Activated T-cell treated with anti-CD3 and anti-CD28 coated beads, Interleukin-2, amount 50 U/mL, for 4 hours (primary cell): ENCODE measurements at places on chromosomes 1 and 21.

- DNase-seq = no peak
Measured at GRCh38 chr1:7221826-7222694, 436.8 kb downstream of the CAMTA1 start.

DNA sequence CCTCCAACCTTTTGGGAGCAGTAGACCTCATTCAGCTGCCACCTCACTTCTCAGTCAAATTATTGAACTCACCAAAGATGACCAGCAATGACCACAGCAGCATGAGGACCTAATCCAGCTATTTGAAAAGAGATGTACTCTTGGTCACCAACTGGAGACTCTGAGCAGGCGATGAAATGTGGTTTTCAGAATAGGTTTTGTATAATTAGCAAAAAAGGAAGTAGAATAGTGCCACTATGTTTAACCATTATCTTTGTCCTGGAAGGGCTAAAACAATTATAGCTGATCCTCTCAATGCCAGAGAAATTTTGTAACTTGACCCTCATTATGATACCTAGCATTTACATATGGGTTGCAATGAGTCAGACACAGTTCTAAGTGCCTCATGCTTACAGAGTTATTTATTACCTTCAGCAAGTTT is at the start of gene FCRL2:
FCRL2 (minus strand) TSS at position 162 of the 421 bp plus-strand sequence; CDS start at position 103, 59 bp downstream.
- no peak for DNase-seq

GRCh38 chr1:70101774-70102173 is 103.6 kb downstream of the LRRC40 start:
- DNase-seq = no peak

GRCh38 chr1:188735567-188735966 is 1742.1 kb downstream of the BRINP3 start:
- DNase-seq = no peak

GRCh38 chr1:185074307-185074706 is 28.9 kb downstream of the RNF2 start:
- no peak for DNase-seq

DNA sequence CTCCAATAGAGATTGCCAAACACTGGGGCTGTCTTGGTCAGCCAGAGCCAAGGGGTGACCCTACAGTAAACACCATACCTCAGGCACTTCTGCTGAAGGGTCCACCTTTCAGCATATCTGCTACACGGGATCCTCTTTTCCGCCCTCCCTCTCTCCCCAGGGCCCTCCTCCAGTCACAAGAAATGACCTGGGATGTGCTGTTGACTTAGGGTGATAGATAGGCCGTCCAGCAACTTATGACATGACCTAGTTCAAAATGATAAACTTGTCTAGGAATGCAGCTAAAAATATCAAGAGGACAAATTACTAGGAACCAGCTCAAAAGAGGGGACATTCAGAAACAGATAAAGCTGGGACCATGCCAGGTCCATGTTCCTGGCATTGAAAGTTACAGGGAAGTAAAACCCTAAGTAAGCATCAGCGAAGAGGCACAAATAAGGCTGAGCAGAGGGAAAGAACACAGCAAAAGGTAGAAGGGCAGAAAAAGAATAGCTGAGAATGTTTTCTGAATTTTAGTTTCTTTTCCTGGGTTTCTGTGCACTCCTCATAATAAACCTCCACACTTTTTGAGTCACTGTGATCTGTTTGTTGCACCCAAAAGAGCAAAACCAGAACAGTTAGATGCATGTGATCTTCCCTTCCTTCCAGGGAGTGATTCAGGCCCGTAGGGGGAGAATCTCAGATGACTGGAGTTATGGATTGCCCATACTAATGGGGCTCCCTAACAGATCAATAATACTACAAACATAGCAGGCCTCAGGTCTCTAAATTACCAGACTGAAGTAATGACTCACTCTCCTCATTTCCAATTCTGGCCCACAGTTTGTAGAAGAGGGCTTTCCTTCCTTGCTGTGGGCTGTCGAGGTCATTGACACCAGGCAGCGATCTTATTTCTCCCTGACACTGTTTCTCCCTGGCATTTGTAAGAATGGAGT is 48.9 kb upstream of the F3 start:
- DNase-seq = no peak

DNA sequence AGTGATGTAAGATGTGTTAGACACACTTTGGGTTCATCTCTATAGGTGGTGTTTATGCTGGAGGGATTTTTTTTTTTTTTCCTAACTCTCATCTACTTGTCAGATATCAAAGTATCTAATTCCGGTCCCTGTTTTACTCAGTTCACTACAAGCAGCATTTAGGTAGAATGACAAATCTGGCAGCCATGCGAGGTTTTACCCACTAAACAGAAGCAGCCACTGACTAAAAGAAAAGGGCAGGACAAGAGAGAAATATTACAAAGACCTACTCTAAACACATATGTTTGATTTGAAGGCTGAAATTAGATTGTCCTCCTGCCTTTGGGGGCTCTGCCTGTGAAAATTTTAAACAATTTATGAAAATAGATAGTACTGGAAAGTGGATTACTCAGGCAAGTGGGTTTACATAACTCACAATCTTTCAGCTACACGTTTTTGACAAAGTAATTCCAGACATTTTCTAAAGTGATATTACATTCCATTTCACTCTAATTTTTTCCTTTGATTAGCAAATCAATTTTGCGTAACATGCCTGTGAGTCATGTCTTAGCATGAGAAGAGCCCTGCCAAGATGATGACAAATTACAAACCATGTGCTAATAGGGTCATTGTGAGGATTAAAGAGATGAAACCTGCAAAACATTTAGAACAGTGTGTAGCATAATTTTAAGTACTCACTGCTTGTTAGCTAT is 172.6 kb downstream of the PLA2G4A start:
- no peak for DNase-seq
